ENCODE measurements at places on chromosomes 7 and 10.

- DNase-seq = no peak
Measured at GRCh38 chr7:91267171-91267955, 3.1 kb downstream of the FZD1 start.

DNA sequence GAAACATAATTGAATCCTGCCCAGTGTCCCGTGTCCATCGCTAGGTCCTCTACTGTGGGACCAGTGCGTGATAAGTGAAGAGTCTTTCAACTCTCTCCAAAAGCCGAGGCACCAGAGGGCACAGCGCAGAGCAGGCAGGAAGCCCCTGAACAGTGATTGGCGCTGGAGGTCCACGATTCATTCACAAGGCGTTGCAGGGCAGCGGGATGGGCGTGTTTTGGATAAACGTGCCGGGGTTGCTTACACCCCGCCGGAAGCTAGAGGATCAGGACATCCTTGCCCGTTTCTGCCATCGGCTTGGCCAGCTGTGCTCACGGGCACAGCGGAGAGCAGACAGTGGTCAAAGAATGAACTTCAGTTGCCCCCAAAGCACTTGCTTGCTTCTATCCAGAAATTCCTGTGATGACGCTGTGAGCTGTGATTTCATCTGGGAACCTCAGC lies 86.0 kb upstream of the PFKP start:
- DNase-seq = no peak

- DNase-seq = no peak
Measured at GRCh38 chr7:98126311-98127142, 19.9 kb downstream of the LMTK2 start.

DNA sequence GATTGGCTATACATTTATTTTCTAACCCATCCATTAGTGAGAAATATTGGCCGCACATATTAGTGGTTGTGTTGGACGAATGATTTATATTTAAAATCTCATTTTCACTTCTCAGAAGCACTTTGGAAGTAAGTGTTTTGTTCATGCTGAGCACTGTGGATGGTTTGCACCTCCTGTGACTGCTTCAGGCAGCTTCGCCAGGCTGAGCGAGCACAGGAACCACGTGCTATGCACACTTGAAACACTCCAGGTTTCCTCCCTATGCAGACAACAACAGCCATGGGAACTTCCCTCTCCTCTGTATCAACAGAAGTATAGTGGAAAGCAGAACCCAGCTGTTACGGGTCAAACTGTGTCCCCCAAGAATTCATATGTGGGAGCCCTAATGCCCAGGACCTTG lies 67.3 kb upstream of the WDR11 start:
- DNase-seq = no peak

- no peak for DNase-seq
Measured at GRCh38 chr7:33716581-33717477, 188.5 kb upstream of the BMPER start.
